ENCODE measurements at places on chromosomes 4 and X. TPM values are rescaled to one million over a fixed set of nuclear protein-coding genes. Genes with fewer than 3 reads are reported as not detected.

GRCh38 chrX:74405973-74406489 lies 15.3 kb upstream of the SLC16A2 start:
- H3K36me3 ChIP-seq: no peaks in the 10 kb centered on the region
- H3K27me3 ChIP-seq: no peaks in the 10 kb centered on the region
- no peak overlapping the region for H3K27ac ChIP-seq
- DNase-seq: no peak
- H3K4me3 ChIP-seq: no peak overlapping the region

The ASB12 gene
- not detected for total RNA-seq

The SERPINA7 gene
- total RNA-seq: not detected

GRCh38 chr4:101102114-101102742 lies 245.1 kb downstream of the PPP3CA start:
- H3K36me3 ChIP-seq: no peaks in the 10 kb centered on the region
- no peak overlapping the region for H3K27ac ChIP-seq
- H3K4me1 ChIP-seq: no peaks in the 10 kb centered on the region

The YIPF6 gene
- 19.4 TPM for total RNA-seq

DNA sequence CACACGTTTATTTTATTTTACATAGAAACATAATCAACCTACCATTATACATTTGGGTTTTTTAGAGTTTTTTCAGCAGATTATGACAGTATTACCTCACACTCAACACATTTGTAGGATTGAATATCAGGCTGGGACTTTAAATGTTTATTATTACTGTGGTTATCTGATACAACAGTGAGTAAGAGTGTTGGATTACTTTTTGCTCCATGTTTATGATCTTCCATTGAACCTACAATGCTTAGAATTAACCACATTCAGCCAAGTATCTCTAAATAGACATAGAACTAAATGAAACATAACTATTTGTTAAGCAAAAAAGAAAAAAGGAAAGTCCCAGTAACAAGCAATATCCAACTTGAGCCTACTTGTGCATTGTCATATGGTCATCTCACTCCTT lies 607.4 kb upstream of the PITX2 start:
- H3K4me3 ChIP-seq: no peak overlapping the region
- no peaks in the 10 kb centered on the region for H3K36me3 ChIP-seq
- H3K4me1 ChIP-seq: no peaks in the 10 kb centered on the region
- DNase-seq: no peak

- H3K27ac ChIP-seq: no peak overlapping the region
- H3K4me1 ChIP-seq: no peaks in the 10 kb centered on the region
- H3K36me3 ChIP-seq: peaks cover 3% of the 10 kb centered on the region
- H3K4me3 ChIP-seq: no peak overlapping the region
- H3K27me3 ChIP-seq: no peaks in the 10 kb centered on the region
Measured at GRCh38 chrX:53188763-53189162, 36.2 kb downstream of the KDM5C start.

DNA sequence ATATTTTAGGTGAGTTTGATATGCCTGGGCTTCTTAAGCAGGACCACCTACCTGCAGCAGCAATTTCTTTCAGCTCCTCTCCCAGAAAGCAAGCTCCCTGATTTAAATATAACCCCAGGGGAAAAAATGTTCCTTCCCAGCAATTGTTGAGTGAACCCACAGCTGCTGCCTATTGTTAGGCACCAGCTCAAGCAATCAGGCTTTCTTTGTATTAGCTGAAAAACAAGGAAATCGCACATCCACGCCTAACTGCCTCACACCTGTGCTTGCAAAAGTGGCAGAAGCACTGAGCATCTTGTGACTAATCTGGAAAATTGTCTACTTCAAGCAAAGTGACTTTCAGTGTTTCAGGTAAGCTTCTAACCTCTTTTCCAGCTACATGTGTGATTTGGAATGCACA lies 432.2 kb downstream of the SMARCA1 start:
- H3K27me3 ChIP-seq: no peaks in the 10 kb centered on the region
- H3K27ac ChIP-seq: no peak overlapping the region
- no peaks in the 10 kb centered on the region for H3K36me3 ChIP-seq

GRCh38 chrX:103739421-103739820 lies 28.7 kb downstream of the TMEM31 start:
- no peak overlapping the region for H3K4me3 ChIP-seq
- no peaks in the 10 kb centered on the region for H3K36me3 ChIP-seq
- no peaks in the 10 kb centered on the region for H3K4me1 ChIP-seq
- DNase-seq: no peak
- no peaks in the 10 kb centered on the region for H3K27me3 ChIP-seq

DNA sequence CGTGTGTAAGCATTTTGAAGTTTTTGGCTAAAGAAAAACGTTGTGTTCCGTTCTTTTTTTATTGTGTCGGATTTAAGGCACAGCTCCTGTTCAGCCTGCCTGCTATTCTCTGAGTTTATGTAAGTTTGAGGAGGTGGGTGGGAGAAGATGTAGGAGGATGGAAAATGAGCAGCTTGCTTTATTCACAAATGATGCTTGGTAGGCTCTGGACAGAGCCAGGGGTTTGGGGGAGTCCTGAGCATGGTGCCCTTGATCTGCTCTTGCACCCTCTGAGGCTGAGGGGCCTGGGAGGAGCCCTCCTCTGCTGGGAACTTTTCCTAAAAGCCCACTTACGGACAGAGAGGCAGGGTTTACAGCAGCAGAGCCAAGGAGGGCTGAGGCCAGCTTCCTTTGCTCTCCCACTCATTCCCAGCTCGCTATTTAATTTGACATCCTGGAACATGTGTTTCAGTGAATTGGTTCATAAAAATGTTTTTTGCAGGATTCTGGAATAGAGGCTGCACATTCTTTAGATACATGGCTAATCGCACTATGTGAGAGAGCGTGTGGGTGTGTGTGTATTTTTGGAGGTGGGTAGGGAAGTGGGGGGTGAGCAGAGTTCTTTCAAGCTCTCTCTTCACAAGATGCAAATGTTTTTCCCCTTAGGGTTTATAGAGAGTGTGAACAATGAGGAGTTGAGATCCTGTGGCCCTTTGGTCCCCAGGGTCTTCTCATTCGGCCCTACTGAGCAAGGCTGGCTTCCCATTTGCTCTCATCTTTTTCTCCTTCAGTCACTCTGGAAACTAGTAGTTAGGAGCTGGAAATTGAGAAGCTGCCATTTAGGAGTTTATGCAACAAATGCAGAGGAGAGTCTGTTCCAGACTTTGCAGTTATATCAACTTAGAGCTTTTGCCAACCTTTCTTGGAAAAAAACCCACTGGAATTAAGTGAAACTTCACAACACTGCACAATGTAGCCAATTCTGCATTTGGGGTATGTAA lies 32.1 kb downstream of the TMEM131L start:
- H3K4me3 ChIP-seq: peak overlapping the region; percentile 21
- DNase-seq: no peak
- H3K27ac ChIP-seq: no peak overlapping the region
- peaks cover 98% of the 10 kb centered on the region for H3K4me1 ChIP-seq
- H3K36me3 ChIP-seq: no peaks in the 10 kb centered on the region

DNA sequence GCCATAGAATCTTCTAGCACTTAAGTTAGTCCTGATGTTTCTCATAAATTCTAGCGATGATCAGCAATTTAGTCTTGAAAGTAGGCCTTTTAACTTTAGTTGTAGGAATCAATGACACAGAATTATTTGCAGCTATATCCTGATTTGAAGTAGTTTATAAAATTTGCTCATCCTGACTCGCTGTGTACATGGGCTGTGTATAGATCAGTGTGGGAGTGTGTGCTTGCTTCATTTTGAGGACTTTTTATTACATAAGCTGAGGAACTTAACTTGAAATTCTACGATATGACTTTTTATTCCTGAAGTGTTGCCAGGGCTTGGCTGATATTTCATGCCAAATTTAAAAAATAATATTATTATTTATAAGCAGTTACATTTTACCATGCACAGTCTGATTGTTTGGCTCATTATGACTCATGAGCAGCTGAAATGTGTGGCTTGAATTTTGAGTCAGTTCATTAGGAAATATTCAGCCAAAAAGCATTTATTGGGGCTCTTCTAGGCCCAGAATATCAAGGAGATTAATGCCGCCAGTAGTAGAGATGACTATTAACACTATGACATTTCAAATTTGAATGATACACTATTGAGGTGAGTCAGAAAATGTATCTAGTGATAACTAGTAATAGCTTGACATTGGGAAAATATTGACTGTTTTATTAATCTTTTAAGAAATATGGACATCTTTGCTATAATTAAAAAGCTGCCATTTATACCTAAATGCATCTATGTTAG lies 128.9 kb upstream of the LIMCH1 start:
- H3K4me3 ChIP-seq: no peak overlapping the region
- H3K27me3 ChIP-seq: no peaks in the 10 kb centered on the region
- DNase-seq: no peak
- H3K27ac ChIP-seq: no peak overlapping the region
- H3K36me3 ChIP-seq: no peaks in the 10 kb centered on the region

The TMPRSS11D gene
- not detected for total RNA-seq

DNA sequence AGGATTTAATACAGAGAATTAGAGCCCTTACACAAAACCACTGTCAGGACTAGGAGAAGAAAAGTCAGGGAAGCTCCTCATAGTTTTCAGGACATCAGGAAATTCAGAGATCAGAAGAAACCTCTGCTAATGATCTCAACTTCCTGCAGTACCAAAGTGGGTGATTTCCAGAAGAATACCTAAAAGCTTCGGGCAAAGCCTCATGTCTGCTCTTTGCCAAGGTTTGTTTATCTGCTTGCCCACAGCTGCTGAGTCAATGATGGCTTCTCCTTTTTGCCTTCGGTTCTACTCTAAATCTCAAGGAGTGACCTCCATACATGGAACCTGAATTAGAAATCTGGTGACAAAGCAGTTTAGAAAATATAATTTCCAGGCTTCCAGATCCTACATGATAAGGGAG lies 68.4 kb downstream of the USP38 start:
- no peak overlapping the region for H3K27ac ChIP-seq
- DNase-seq: no peak
- no peak overlapping the region for H3K4me3 ChIP-seq
- H3K4me1 ChIP-seq: no peaks in the 10 kb centered on the region
- H3K27me3 ChIP-seq: no peaks in the 10 kb centered on the region

DNA sequence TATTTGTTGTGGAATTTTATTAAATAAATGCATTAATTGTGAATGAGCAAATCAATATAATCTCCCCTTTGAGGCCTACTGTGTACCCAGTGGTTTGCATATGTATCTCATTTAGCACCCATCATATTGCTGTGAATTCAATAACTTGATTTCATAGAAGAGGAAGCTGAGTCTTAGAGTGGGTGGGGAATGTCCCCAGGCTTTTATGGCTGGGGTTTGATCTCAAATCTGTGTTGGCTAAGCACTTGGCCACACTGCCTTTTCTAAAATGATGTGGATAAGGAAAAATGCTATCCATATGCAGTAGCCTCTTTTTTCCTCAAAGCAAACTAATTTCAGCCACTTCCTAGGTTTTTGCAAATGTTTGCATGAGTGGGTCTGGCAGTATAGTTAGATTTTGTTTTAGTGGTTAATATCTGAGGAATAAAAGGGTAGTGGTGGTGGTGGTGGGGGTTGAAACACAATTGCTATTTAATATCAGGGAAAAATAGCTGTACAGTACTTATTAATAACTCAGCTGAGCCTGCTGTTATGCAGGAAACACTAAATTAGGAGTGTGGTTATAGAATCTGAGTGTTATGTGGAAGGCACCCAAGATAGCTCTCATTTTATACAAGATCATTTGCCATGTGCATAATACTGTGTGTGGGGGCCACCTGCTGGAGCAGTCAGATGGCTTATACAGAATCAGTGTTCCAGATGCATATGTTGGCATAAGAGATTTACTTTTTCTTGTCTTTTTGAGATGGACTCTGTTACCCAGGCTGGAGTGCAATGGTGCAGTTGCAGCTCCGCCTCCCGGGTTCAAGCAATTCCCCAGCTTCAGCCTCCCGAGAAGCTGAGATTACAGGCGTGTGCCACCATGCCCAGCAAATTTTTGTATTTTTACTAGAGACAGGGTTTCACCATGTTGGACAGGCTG lies 108.0 kb downstream of the TMEM131L start:
- DNase-seq: peak; percentile 80
- H3K4me3 ChIP-seq: no peak overlapping the region
- H3K4me1 ChIP-seq: peaks cover 20% of the 10 kb centered on the region
